Caki2 (cell line): ENCODE measurements at places on chromosomes 2 and 18. TPM values are rescaled to one million over a fixed set of nuclear protein-coding genes. Genes with fewer than 3 reads are reported as not detected.

SLC8A1 gene
- total RNA-seq = 9.6 and 12.4 TPM in 2 replicates

MTA3 gene
- 31.2 and 31.6 TPM in 2 replicates for total RNA-seq

PHLPP1 gene
- 3.1 and 13.2 TPM in 2 replicates for total RNA-seq

DNA sequence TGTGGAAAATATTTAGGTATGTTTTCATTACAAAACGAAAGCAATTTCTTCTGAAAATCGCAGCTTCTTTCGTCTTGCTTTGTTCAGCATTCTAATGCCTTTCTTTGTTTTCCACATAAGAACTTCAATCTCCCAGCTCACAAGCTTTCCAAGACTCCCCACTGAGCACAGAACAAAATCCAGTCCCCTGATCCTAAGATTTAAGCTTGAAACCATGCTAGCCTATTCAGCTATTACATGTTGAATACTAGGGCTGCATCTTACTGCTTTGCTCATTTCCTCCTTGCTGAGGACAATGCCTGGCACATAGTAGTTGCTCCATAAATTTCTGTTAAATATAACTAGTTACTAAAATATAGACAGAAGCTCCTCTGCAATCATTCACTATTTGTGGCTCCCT lies 160.6 kb downstream of the GALNT3 start:
- DNase-seq = no peak

- DNase-seq = no peak
Observed at GRCh38 chr18:57231864-57232263, 85.0 kb downstream of the BOD1L2 start.

GRCh38 chr2:41222593-41222992 lies 770.7 kb upstream of the SLC8A1 start:
- no peak for DNase-seq

- no peak for DNase-seq
Observed at GRCh38 chr18:9558387-9559064, 55.8 kb downstream of the PPP4R1 start.
